ENCODE measurements at places on chromosomes 2 and 18.

GRCh38 chr18:21489119-21489750, 111.3 kb downstream of the ESCO1 start:
- DNase-seq, result peak; percentile 70

GRCh38 chr2:19490846-19491435, 132.5 kb upstream of the OSR1 start:
- no peak for DNase-seq

DNA sequence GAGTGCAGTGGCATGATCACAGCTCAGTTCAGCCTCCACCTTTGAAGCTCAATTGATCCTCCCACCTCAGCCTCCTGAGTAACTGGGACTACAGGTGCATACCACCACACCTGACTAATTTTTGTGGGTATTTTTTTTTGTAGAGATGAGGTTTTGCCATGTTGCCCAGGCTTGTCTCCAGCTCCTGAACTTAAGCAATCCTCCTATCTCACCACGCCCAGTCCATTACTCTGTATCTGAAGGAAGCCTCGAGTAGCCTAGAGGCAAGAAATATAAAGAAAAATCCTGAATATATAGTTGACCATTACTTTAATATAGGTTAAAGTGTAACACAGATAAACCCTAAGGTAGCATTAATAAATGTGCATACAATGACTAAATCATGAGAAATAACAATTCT, 686.8 kb upstream of the PIK3C3 start:
- DNase-seq, result no peak

GRCh38 chr2:95372845-95373244, 29.7 kb upstream of the FAHD2A start:
- DNase-seq, result no peak

DNA sequence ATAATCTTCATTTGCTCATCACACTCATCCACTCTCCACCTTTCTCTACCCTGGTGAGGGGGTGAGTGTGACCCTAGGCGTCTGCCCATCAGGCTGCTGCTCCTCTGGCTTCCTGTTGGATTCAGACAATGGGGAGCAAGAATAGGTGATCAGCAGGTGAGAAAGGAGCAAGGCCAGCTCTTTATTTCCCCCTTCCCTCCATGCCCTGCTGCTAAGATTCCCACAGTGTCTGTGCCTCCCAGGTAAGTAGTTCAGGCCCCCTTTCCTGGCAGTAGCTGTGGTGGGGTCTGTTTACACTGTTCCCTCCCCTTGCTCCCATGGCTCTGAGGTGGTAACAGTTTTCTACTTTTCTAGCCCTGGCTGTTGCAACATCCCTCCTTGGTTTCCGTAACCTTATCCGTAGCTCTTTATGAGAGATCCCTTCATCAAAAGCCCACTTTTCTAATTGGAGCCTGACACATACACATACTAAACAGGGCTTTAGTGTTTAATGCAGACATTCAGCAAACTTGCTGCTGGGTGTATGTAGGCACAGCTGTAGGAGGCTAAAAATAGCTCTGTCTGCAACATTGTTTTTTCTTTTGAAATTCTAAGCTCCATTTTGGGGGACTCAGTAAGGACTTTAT, 27.5 kb downstream of the MAP2 start:
- DNase-seq, result no peak

DNA sequence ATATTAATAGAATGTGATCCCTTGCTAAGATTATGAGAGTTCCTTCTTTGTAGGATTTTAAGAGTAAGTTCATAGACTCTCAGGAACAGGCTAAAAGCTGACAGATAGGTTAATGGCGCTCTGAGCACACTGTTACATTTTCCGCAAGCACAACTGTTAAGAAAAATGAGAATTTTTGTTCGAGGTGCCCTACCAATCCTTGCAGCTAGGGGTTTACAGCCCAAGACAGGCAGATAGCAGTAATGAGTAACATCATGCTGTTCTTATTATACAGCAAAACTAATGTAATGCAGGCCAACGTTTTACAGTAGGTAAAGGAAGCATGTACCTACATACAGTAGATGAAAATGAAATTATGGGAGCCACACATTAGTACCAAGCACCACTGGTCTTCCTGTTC, 11.2 kb upstream of the BOD1L2 start:
- no peak for DNase-seq

DNA sequence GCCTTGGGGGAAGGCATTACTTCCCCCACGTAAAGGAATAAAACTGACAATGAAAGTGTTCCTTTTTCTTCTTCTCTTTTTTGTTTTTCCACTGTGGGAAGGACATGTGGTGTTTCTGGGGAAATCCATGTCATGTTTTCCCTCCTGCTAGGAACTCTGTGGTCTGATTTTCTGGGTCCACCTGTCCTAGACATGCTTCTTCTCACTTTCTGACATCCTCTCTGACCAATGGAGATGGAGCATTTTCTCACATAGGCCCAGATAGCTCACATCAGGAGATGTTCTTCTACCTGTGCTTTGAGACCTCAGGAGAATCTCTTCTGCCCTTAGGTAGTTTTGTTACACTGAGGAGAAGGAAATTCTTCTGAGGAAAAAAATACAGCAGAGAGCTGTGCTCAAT, 252.0 kb upstream of the SIX3 start:
- DNase-seq, result no peak

- DNase-seq, result no peak
Observed at GRCh38 chr2:88659538-88659915, 31.9 kb upstream of the RPIA start.

DNA sequence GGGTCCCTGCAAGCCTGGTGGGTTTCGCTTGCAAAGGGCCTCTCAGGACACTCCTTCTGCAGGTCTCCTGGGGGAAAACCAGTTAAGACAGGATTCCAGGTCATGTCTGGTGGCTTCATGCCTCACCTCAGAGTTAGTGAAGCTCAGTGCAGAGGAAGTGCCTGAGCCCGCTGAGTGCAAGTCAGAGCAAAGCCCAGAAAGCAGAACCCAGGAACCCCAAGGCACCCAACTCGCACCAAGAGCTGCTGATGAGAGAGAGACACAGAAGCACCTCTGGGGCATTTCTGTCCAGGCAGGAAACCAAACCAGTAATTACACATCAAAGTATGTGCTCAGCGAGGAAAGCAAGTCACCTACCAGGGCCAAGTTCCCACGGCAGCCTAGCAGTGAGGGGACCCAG, 78.4 kb downstream of the ARHGEF4 start:
- DNase-seq, result no peak

DNA sequence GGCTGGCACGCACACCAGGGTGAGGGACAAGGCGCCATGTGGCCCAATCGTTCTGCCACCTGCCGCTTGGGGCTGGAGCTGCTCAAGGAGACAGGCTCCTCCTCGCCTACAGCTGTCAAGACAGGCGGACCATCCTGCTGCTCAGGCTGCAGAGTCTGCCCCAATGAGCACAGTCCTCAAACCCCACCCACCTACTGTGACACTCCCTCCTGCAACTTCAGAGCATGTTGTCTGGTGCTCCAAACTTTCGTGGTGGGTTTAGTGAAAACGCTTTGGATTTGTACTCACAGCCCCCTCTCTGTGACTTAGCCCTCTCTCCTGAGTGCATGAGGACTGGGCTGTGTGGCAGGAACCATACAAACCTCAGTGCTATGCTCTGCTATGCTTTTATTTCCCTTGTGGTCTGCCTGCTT, 23.2 kb upstream of the SLC35F6 start:
- peak; percentile 73 for DNase-seq

DNA sequence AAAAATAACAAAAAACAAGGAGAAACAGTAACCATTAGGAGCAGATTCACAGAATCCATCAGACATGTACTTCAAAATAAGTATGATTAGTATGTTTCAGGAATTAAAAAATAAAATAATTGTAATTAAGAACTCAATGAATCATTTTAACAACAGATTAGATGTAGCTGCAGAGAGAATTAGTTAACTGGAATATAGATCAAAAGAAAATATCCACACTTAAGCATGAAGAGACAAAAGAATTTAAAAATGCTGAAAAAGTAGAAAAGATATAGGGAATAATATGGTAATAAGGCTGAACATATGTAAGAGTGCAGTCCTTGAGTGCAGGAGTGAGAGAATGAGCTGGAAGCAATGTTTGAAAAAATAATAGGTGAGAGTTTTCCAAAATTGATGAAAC, 24.1 kb upstream of the OR6B3 start:
- DNase-seq, result no peak

GRCh38 chr2:841036-841435, 109.6 kb upstream of the SNTG2 start:
- DNase-seq, result no peak

DNA sequence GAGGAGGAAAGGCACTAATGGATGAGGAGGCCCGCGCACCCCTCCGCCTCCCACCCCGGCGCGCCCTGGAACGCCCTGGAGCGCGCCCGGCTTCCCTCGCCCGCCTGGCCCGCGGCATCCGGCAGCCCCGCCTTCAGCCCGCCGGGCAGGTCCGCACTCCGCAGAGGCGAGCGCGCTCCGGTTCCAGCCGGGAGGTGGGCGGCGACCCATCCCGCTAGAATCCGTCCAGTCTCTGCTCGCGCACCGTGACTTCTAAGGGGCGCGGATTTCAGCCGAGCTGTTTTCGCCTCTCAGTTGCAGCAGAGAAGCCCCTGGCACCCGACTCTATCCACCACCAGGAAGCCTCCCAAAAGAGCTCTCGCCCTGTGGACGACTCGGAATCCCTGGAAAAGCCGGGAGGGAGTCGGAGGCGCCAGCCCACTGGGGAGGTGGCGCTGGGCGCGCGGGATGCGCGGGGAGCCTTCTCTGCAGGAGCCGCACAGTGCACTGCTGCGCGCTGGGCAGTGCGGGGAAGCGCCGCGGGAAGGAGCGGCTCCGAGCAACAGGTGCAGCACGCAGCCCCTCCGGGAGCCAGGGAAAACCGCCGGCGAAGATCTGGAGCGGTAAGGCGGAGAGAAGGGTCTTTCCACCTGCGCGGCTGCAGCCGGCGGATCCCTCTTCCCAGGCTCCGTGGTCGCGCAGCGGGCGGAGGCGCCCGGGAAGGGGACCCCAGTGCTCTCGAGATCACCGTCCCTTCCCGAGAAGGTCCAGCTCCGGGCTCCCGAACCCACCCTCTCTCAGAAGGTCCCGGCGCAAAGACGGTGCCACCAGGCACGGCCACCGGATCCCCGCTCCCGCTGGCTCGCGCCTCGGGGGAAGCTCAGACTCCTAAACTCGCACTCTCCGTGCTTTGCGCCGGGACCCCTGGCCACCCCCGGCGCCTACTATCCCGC, at the start of gene GALR1:
Gene GALR1 (plus strand): TSS at position 280 of the 932 bp plus-strand sequence. CDS start 701 bp downstream, outside the sequence.
- no peak for DNase-seq

DNA sequence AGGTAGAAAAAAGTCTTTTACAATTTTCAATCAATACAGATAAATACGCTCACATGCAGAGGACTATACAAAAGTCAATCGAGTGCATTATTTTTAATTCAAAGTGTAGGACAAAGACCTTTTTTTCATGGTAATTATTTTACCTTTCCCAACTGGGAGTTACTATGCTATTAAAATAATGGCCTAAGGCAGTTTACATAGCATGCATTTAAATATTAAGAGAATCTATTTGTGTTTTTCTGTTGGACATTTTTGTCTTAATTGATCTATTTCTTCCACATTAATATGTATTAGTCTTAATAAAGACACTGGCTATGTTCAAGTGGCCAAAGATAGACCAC, 130.2 kb upstream of the MAP3K20 start:
- no peak for DNase-seq

DNA sequence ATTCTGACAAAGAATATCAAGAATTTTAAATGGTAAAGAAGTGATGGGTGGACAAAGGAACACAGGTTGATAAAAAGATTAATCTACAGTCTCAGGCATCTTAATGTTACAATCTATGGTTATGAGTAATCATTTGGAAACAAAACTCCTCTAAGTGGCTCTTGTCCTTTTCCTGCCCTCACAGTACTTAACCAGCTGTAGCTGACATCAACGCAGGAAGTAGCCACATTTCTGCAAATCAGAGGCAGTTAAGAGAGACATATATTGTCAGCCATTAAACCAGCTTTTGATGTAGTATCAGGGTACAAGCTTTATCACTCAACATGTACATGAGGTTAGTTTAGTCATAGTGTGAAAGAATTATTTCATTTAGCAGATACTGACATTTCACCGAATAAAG, 244.6 kb downstream of the NR4A2 start:
- no peak for DNase-seq

- DNase-seq, result no peak
Observed at GRCh38 chr2:34836361-34836760, 1237.3 kb upstream of the FAM98A start.

DNA sequence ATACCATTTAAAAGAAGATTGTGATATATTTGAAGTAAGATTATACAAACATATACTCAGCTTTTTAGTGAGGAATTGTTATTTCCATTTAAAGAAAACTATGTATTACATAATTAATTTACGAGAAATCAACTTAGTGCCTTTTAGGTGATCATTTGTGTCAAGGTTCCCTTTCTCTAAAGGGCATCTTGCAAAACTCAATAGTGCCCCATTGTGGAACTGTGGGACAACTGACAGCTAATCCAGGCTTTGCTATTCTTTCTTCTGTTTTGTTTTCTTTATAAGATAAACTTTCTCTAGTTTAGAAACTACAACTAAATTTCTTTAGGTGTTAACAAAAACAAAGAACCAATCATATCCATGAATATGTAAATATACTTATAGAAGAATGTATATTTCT, 24.3 kb upstream of the VIT start:
- DNase-seq, result peak; percentile 12

GRCh38 chr2:33437815-33438214, 38.6 kb upstream of the RASGRP3 start:
- DNase-seq, result no peak

DNA sequence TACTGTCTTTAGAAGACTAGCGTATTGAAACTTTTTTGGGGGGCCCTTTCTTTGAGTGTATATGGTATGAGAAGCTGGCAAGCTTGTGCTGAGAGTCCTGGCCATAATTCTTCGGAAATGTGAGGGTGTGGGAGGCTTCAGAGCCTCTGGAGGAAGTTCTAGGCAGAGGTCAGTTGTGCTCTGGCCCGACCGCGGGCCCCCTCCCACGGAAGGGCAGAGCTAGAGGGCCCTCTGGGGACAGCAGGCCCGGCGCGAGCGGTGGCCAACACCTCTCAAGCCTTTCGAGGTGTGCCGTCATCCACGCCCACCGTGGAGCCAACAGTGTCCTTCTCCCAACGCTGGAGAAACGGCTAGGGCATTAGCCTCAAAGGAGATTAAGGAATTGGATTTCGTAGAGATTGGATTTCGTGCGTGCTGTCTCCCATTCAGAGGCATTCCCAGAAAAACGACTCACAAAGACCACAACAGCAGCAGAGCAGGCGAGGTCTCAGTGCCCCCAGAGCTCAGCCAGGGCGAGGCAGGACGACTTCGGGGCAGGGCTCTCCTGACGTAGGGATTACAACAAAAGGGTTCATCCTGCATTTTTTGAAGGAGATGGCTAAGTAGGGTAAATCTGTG, 2.2 kb upstream of the MTCL1 start:
- no peak for DNase-seq

DNA sequence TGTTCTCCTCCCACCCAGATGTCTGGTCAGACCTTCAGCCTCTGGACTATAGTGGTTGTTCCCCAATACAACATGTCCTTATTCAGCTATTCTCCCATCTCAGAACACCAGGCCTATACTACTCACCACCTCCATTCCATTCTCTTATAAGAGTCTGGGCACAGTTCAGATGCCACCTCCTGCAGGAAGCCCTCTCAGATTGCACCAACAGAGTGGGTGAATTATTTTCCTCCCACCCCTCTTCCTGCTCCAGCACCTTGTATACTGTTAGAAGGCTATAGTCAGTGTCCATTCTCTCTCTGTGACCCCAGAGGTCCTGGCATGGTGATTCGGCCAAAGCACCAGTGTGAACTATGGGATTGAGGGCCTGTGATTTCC, 204.6 kb downstream of the GLI2 start:
- DNase-seq, result no peak

Data from hematopoietic multipotent progenitor cell treated with erythropoietin and hydrocortisone succinate and interleukin-3 and kit ligand, for 8 days (in vitro differentiated cells).